PC-3 (cell line): ENCODE measurements at places on chromosomes 6 and 20.

DNA sequence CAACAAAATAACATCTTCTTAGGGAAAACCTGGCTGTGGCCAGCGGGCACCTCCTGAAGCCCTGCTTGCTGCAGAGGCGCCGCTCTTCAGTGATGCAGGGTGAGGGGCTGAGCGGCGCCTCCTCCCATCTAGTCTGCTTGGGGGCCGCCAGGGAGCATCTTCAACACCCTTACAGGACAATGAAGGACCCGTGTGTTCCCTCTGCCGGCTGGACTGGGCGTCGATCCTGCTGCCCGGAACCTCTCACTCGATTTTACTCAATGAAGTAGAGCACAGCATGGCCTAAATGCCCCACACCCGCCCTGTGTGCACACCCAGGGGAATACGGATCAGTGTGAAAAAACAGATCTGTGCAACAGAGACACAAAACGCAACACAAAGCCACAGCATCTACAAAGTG lies 28.5 kb upstream of the MPC1 start:
- DNase-seq, result no peak

GRCh38 chr6:108838101-108838717 lies 10.0 kb upstream of the ARMC2 start:
- DNase-seq, result peak; percentile 14

DNA sequence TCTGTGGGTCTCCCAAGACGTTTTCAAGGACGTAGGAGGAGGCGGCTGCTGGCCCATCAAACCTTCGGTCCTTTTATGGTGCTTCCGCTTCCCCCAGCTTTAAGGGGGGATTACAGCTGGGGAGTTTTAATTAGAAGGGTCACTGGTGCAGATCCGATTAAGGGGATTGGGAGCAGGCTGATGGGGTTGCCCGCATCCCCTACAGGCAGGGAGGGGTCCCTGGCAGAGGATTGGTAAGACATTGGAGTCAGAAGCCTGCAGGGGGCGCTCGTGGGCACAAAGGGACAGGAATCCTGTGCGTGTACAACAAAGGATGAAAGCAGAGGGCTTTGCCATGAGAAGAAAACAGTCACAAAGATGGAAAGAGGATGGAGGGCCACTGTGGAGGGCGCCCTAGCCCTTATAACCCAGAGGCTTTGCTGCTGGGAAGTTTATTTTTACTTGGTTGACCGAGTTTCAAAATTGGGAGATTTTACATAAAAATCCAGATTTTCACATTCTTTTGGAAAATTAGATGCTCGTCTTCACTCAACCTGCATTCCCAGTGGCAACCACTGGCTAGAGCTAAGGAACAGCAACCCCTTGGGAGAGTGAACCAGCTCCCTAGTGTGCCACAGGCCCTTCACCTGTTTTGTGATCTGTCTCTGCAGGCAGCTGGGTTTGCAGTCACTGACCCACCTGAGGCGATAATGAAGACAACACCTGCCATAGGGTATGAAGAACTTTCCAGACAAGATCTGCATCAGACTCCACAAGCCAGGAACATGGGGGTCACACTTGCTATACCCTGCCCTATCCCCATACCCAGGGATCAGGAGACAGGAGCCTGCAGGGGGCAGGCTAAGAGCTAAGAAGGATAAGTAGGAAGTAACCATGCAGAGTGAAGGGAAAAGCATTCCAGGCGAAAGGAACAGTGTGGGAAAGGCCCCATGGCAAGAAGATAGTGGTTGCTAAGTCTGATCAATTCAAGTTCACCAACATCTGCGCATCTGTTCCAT lies 97.7 kb downstream of the KCNB1 start:
- DNase-seq, result peak; percentile 76

GRCh38 chr20:53434662-53435061 lies 159.0 kb downstream of the ZNF217 start:
- no peak for DNase-seq

DNA sequence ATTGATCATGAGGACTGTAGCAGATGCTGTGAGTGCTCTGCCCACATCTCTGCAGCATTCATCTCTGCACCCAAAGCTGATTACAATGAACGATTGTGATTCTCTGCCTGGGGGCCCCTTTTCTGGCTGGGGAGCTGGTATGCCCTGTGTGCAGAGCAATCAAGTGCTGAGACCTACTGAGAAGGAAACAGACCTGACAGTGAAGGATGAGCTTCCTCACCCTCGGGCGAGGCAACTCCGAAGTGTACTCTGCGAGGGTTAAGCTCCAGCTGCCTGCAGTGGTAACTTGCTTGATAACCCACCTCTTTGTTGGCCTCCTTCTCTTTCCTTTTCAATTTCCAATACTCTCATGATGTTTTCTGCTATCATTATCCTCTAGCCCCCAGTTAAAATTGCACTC lies 289.7 kb upstream of the RNF24 start:
- no peak for DNase-seq

DNA sequence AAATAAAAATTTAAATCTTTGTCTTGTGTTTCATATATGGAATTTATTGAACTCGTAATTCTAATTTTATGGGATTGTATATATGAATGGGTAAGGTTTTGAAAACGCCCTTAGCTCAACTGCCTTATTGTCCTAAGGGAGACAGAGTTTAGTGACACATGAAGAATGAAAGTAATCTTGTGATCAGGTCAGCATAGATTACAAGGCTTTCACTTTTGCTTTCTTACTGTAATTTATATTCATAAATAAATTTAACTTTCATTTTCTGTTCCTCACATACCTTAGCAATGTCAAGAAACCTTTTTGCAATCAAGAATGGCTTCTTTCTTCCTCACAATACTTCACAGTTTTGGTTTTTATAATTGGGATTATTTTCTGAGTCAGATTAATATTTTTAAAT lies 14.4 kb downstream of the KPNA5 start:
- DNase-seq, result no peak

GRCh38 chr6:6752129-6752528 lies 163.6 kb downstream of the LY86 start:
- no peak for DNase-seq

GRCh38 chr6:6923605-6924004 lies 184.2 kb upstream of the RREB1 start:
- peak; percentile 76 for DNase-seq

GRCh38 chr20:58585753-58586540 lies 65.1 kb upstream of the STX16 start:
- no peak for DNase-seq

DNA sequence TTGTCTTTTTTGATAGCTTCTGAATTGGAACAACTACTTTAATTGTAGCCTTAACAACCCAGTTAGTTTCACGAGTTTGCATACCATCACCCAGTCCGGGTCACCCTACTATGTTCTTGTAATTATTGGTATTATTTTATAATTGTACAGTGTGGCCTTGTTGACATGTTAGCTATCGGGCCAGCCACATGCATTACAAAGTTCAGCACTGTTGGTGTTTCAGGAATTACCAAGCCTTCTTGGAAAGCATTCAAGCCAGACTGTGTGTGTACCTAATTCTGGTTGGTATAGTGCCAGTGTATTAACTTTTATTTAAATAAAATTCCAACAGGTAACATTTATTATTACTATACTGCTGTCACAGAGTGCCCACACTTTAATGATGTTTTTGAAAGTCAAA lies 150.9 kb downstream of the JARID2 start:
- no peak for DNase-seq

- DNase-seq, result peak; percentile 8
Measured at GRCh38 chr6:143999406-143999805, 8.7 kb downstream of the PLAGL1 start.

DNA sequence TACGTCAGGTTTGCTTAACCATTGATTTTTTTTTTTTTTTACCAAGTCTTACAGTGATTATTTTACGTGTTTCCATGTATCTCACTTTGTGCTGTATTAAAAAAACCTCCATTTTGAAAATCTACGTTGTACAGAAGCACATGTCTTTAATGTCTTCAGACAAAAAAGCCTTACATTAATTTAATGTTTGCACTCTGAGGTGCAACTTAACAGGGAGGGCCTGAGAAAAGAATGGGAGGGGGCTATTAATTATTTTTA lies 8.4 kb downstream of the LOC128125822 start:
- DNase-seq, result no peak

DNA sequence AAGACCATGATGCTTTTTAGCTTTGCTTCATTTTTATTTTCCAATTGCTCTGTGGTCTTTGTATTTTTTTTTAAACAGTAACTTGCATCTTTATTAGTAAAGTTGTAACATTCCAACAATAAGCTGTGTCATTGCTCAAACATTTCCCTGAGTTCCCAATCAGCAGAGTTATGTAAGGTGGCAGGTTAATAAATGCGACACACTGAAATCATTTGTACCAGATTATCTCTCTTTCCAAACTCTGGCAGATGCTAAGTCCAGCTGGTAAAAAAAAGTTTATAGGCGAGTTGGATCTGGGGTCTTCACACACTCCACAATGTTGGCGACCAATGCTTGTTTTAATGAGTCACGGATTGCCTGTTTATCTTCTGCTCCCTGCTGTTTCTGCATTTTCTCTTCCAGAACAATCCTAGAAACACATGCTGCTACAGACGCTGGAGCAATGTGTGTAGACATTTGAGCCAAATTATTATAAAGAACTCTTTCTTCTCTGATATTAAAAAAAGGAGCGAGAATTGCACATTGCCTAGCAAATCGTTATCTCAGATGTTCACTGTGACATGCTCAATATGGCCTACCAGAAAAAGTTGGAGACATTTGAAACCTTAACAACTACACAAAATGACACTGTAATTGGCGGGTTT lies 113.6 kb upstream of the IFNGR1 start:
- DNase-seq, result no peak

DNA sequence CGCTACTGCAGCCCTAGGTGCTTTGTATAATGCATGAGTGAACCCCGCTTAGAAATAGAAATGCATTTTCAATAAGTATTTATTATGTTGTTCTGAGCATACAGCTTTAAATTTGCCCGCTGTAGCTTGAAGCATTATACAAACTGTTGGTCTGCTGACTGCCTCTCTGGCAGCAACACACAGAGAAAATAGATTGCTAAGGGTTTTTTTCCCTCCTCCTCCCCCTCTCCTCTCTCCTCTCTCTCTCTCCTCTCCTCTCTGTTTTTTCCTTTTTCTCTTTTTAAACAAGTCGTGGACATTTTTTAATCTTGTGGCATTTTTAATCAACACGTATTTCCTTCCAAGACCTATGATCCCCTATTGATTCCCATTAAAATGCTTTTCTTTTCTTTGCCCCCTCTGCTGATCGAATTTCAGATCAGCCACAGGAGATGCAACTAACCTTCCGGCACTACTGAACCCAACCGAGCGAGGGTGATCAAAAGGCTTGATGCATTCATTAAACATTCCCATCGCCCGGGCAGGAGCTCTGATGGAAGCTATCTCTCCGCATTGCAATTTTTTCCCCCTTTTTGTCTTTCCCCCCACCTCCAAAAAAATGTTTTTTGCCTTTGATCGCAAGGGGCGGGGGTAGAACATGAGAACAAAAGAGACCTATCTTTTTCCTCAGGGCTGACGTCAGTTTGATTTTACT lies 90.7 kb upstream of the ARID1B start:
- DNase-seq, result peak; percentile 47
